ENCODE measurements at places on chromosomes 12 and 14.

DNA sequence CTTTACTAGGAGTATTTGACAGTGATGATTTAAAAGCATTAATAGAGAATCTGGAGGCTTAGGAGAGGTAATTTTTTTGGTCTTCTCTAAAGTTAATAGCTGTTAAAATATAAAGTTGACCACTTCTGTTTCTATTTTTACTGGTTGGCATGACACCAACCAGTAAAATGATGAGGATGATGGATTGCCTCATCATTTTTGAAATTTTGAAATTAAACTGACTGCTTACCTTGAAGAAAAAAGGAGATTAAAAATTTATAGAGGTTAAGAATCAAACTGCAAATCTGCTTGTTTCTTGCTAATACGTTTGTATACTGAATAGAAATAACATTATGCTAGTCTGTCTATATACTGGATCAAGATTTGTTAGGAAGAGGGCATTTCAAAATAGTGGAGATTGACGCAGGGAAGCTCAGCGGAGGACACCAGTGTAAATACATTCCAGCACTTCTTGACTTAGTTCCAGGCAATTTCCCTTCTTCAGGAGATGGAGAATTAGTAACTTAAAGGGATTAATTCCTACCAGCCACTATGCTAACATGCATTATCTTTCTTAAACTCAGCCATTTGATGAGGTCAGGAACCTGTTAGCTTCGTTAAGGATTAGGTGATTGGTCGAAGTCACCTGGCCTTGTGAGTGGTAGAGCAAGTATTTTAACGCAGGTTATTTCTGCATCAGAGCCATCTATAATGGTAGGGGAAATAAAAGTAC, 3.6 kb downstream of the EID3 start:
- DNase-seq = no peak

DNA sequence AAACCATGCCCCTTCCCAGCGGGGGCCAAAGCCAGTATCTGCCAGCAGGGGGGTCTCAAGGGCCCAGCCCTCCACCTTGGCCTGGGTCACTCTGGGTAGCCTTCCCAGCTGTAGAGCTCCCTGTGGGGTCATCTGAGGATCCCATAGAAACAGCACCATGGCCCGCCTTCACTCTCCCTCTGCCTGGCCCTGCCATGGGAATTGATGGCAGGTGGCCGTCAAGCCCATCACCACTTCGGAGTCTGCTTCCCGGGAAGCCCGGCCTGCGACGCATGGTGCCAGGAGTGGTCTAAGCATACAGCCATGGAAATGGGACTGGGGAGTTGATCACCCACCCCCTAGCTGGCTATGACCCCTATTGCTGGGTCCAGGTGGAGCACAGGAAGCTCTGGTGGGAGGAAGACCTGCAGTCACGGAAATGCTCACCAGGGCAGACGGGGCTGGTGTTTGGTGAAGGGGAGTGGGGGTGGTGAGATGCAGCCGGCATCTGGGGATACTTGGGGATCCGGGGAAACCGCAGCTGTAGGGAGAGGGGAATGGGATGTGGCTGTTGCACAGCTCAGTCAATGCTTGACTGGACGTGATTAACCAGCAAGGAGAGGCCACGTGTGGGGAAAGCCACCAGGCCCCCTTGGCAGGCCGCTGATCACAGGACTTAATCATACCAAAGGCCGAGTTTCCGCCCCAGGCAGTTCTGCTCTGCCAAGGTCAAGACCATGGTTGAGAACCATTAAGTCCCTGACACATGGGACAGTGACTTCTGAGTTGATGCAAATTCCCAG, 52.2 kb upstream of the DIO3 start:
- DNase-seq = no peak

- DNase-seq = no peak
Measured at GRCh38 chr14:55419663-55420062, 8.0 kb upstream of the ATG14 start.

GRCh38 chr14:102951034-102951433, 28.6 kb downstream of the AMN start:
- no peak for DNase-seq

GRCh38 chr12:115223322-115223721, 539.3 kb upstream of the TBX3 start:
- no peak for DNase-seq

DNA sequence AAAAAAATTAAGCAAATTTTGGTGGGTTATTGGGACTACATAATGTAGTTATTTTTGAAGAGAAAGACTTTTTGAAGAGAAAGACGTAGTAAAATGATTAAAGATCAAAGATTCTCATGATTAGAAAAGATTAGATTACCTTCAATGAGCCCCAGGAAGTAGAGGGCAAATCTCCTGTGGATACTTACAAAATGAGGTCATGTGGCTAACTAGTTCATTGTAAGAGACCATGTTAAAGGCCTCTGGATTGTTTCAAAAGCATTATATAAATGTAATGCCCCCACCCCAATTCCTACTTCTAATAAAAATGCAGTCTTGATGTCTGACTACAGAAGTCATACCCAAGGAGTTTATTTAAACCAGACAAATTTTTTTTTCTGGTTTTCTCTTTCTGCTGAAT, 93.3 kb downstream of the ERGIC2 start:
- DNase-seq = no peak

GRCh38 chr12:37543131-37543965, 773.2 kb upstream of the ALG10B start:
- no peak for DNase-seq

- no peak for DNase-seq
Measured at GRCh38 chr12:7091171-7091570, 1.1 kb downstream of the C1R start.

- no peak for DNase-seq
Measured at GRCh38 chr14:103121846-103122584, 1.2 kb upstream of the TNFAIP2 start.

- no peak for DNase-seq
Measured at GRCh38 chr12:7122811-7123769, 5.6 kb downstream of the RBP5 start.

DNA sequence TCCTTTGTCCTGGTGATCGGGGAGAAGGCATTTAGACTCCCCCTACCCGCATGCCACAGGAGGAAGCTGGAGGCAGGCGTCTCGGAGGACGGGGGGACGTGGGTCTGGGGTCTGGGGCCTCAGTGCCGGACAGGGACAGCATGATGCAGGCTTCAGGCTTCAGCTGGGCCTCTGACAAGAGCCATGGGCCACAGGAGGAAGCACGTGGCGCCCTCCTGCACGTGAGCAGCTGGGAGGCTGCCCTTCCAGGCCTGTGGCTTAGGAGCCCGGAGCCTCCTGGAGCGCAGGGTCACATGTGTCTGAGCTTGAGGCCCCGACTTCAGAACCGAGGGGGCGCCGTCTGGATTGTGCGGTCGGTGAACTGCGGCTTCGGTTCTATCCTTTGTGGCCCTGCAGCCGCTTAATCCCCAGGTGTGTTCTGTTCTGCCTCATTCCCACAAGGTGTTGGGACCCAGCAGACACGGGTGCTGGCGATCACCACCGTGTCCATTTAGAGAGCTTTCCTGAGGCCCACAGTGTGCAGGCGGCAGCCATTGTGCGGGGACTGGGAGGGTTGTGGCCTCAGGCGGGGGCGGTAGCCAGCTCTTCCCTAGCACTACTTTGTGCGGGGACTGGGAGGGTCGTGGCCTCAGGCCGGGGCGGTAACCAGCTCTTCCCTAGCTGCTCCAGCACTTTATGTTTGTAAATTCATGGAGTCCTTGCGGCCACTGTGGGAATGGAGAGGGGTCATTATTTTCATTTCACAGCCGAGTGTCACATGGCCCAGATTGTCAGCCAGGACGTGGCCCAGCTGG, 150.2 kb downstream of the ADGRD1 start:
- no peak for DNase-seq

- no peak for DNase-seq
Measured at GRCh38 chr14:65920996-65921395, 508.5 kb downstream of the FUT8 start.

- DNase-seq = no peak
Measured at GRCh38 chr14:24312736-24313507, 1.6 kb downstream of the LTB4R start.

DNA sequence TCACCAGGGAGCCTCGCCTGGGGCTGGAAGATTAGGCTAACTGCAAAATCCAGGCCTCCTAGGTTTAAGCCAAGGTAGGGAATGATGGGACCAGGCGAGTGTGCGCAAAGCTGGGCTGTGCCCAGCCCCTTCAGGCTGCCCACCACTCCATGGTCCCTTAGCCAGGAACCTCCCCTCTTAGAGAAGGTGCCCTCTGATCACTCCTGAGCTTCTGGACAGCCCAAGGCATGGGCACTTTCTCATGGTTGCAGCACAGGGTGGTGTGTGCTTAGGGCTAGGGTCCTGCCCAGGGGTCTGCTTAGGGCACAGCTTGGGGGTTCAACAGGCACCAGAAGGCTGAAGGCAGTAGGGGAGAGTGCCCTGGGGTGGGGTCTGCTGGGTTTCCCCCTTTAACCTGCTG, 69.0 kb downstream of the PRIMA1 start:
- no peak for DNase-seq

- no peak for DNase-seq
Measured at GRCh38 chr12:45458854-45459807, 243.2 kb downstream of the ANO6 start.

GRCh38 chr14:23828616-23829015, 125.0 kb upstream of the DHRS4 start:
- no peak for DNase-seq

GRCh38 chr12:119589634-119590033, 3.9 kb upstream of the TMEM233 start:
- no peak for DNase-seq

DNA sequence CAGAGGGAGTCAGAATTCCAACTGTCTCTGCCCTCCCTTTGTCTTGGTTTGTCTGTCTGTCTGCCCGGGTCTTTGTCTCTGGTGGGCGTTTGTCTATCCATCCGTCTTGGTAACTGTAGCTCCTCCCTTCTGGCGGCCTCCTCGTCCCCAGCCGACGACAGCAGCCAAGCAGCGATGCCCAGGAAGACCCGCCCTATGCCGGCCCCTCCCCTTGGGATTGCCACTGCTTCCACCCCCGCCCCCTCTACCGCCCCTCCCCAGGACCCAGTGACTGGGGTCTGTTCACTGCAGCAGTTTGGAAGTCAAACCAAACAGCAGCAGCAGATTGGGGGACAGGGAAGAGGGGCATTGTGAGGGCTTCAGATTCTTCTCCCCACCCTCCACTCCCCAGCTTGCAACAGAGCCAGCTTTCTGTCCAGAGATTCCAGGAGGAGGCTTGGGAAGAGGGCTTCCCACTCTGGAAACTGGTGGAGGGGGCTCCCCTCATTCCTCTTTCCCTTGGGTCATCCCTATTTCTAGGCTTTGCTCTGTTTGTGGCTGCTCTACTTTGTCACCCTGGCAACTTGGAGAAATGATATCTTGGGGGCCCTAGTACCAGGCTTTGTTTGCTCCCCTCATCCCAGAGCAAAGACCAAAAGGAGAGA, 2.4 kb upstream of the RARG start:
- DNase-seq = no peak

GRCh38 chr14:69328765-69329164, 68.8 kb downstream of the GALNT16 start:
- DNase-seq = no peak

DNA sequence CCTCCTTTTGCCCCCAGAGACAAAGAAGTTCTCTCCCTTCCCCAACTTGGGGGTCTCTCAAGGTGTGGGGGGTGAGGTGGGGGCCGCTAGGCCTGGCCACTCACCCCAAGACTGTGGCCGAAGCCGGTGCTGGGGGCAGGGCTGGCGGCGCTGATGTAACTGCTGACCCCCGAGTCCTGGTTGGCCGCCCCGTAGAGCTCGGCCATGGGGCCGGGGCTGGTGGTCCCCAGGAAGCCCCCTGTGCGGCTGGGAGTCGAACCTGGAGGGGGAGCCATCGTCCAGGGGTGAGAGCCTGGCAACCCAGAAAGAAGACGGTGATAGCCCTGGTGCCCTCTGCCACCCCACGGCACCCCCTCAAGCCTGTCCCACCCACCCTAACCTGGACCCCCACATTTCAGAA, 18.5 kb upstream of the PLA2G1B start:
- DNase-seq = no peak

DNA sequence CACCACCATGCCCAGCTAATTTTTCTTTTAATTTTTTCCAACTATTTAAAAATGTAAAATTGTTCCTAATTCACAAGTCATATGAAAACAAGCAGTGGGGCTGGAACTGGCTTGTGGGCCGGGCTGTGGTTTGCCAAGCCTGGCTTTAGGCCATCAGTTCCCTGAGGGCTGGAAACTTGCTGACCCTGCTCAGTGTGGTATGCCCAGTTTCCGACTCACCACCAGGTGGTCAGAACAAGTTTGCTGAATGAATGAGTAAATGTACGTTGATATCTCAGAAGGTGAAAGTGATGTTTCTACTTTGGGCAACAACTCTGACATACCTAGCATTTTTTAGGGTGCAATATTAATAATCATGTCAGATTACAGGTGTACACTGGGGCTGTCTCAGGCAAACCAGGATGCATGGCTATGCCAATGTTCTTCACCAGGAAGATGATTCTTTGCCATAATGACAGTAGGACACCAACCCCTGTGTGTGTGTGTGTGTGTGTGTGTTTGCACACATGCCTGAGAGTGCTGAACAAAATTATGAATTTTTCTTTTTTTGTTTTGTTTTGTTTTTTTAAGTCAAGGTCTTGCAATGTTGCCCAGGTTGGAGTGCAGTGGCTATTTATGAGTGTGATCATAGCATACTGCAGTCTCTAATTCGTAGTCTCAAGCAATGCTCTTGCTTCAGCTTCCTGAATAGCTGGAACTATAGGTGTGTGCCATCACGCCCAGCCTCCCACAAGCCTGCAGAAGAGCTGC, 106.1 kb downstream of the PTPN11 start:
- DNase-seq = no peak

- no peak for DNase-seq
Measured at GRCh38 chr12:25789541-25789944, 168.9 kb upstream of the RASSF8 start.

DNA sequence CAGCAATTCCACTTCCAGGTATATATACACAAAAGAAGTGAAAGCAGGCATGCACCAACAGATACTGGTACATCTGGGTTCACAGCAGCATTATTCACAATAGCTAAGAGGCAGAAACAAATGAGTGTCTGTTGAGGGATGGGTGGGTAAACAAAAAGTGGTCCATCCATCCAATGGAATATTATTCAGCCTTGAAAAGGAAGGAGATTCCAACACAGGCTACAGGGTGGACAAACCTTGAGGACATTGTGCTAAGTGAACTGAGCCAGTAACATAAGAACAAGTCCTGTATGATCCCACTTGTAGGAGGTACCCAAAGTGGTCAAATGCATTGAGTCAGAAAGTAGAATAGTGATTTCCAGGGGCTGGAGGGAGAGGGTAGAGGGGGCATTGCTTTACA, 27.6 kb upstream of the BEGAIN start:
- DNase-seq = no peak

DNA sequence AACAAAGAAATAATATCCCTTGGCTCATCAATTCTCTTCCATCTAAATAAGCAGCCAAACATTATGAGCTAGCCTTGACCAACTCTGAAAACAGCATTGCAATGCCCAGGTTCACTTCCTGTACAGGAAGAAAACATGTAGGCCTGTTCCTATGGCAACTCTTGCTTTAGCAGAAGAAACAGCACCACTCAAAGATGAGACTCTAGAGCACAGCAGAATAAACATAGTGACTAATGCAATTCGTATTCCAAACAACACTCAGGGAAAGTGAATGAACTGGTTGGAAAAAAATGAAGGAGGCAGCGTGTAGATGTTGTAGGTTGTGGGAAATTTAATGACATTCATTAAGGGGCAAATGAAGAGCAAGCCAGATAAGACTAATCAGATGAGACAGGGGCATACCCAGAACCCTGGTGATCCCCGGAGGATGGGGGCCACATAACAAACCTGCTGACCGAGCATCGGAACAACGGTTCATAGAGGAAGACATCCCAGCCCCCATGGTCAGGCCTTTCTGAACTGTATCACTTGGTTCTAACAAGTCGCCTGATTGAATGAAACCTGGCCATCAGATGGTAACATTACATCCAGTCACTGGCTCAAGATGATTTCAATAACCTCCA, 9.0 kb downstream of the ARHGDIB start:
- peak; percentile 59 for DNase-seq

GRCh38 chr14:65103150-65103760, 938 bp upstream of the MAX start:
- DNase-seq = no peak
